Activated T-cell treated with anti-CD3 and anti-CD28 coated beads, Interleukin-2, amount 50 U/mL, for 48 hours (primary cell): ENCODE measurements at places on chromosomes 13 and 19.

DNA sequence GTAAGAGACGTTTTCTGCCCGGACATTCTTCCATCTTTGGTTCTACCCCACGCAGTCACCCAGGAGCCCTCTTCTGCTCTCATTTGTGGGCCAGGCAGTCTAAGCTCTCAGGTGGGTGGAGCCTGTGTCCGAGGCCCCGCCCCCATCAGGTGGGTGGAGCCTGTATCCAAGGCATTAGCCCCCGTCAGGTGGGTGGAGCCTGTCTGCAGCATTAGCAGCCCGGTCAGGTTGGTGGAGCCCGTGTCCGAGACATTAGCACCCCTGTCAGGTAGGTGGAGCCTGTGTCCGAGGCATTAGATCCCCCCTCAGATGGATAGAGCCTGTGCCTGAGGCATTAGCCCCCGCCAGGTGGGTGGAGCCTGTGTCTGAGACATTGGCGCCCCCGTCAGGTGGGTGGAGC, 45.5 kb upstream of the C13orf46 start:
- peak; percentile 76 for DNase-seq

GRCh38 chr19:32224371-32225244, 120.8 kb upstream of the ZNF507 start:
- DNase-seq, result peak; percentile 65

GRCh38 chr13:47291107-47291656, 394.3 kb upstream of the HTR2A start:
- DNase-seq, result no peak

DNA sequence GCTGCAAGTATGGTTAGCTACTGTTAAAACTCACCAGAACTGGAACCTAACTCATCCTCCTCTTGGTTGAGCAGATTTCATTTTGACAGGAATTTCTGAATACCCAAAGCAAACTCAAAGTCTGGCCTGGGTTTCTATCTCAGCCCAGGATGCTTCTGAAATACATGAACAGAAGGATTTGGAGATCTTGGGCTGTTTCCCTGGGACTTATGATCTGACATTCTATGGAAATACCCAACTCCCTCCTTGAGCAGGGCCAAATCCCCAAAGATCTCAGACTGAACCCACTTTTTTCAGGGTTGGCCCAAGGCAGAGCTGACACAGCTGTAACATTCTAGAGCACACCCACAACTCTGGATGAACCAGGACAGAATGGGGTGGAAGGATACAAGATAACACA, 1.1 kb upstream of the ITM2B start:
- no peak for DNase-seq

DNA sequence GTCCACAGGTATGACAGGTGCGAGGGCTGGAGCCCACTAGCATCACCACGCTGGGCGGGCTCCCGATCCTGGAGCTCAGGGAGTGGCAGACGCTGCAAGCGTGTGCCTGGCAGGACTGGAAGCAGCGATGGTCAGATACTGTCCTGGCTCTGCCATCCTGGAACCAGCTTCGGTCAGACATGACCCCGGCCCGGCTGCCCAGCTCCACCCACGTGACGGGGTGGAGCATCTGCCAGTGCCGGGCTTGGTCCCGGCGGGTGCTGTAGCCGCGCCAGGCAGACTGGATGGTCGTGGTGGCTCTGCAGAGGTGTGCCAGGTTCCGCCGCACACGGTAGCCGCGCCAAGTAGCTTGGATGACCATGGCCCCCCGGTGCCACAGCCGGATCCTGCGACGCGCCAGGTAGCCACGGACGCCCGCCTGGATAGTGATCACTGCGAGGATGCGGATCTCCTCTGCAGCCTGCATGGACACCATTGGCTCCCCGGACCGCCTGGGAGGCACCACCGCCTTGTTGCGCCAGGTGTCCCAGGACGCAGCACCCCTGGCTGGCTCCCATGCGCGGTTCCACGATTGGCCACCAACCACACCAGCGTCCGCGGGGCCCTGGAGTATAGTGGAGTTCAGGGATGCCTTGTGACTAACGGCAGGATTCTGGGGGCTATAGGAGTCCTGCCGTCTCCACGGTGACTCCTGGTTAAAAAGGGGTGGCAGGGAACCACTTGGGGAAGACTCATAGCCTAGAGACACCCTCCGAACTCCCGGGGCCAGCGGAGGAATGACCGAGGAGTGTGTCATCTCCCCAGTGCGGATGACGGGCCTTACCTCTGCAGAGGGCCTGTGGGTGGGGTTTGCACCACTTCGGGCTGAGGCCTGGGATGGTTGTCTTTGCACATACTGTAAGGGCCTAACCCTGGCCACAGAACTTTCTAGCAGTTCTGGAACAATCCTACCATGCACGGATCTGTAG, 16.5 kb downstream of the IQCN start:
- DNase-seq, result no peak

DNA sequence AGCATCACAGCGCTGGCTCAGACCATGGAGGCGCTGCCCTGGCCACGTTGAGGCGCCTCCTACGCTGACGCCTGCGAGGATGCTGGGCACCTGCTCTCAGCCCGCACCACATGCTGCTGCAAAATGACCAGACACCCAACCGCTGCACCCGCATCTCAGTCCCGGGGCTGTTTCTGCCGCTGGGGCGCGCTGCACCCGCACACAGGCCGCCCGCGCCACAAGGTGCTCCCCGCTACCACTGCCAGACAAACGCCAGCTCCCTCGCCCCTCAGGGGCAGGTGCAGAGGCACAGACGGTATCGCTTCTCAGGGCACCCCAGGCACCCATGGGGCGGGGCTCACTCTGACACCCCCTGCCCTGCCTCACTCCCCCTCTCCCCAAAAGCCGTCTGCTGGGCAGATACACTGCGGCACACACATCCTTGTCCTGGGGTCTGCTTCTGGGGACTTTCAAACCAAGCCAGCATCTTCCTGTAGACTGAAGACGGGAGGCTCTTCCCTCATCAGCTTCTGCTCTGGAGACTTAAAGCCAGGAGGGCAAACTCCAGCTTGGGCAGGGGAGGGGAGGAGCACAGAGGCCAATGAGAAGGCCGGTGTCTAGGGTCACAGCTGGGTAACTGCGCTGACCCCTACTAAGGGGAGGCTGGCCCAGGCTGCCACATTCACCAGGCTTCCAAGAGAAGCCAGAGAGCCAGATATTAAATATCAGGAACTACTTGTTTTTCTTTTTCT, 16.3 kb downstream of the CHERP start:
- no peak for DNase-seq

- no peak for DNase-seq
Observed at GRCh38 chr13:39870197-39870747, 214.8 kb downstream of the COG6 start.

- DNase-seq, result no peak
Observed at GRCh38 chr13:45328661-45329111, 12.3 kb downstream of the TPT1 start.

DNA sequence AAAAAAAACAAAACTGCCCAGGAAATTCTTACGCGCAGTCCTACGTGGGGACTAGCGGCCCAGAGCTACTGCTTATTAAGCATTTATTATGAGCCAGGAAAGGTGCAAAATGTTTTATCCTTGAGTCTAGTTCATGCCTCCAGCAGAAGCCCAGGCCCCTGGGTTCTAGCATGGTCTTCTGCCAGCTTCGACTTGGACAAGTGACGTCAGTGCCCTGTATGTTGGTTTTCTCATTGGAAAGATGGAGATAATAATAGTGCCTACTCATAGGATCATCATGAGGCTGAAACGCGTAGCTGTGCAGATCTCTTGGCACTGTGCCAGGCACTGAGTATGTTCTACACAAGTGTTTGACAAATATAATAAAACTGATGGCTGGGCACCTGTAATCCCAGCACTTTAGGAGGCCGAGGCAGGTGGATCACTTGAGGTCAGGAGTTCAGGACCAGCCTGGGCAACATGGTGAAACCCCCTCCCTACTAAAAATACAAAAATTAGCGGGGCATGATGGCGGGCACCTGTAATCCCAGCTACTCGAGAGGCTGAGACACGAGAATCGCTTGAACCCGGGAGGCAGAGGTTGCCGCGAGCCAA, 12.4 kb upstream of the SULT2B1 start:
- no peak for DNase-seq

GRCh38 chr19:18112989-18113478, 15.5 kb downstream of the MAST3 start:
- peak; percentile 90 for DNase-seq

GRCh38 chr13:95100525-95101433, 200.5 kb downstream of the ABCC4 start:
- DNase-seq, result no peak

DNA sequence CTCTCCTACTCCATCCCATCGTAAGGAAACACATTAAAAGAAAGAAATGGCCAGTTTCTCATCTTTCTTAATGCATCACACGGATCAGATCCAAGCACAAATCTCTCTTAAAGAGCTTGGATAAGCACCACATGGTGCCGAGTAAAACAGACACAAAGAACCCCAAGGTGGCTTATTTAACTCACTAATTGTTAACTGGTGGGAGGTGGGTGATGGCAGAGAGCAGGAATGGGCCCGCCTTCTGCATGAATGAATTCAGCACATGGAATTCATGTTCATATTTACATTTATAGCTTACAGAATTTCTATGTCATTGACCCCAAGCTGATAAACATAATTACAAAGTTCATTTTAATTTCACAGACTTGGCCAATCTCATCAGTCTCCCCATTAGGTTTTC, 89.9 kb downstream of the MZT1 start:
- no peak for DNase-seq

GRCh38 chr13:102650444-102650843, 44.4 kb downstream of the METTL21C start:
- DNase-seq, result no peak

DNA sequence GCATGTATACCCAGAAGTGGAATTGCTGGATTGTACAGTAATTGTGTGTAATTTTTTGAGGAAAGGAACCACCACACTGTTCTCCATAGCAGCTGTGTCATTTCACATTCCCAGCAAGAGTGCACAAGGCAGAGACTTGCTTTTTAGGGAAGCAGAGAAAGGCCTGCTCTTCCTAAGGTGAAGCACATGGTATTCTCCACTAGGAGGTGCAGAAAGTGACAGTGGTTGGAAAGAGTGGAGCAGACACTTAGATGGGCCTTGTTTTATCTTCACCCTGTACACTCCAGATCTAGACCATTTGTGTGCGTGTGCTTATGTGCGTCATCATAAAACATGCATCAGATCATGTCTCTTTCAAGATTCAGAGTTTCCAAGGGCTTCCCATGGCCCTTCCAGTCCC, 35.0 kb downstream of the FAM124A start:
- DNase-seq, result no peak

- DNase-seq, result no peak
Observed at GRCh38 chr13:23642110-23642509, 71.9 kb downstream of the TNFRSF19 start.
